Heart right ventricle (tissue), 16 donors: ENCODE measurements at places on chromosomes 2 and 18.

DNA sequence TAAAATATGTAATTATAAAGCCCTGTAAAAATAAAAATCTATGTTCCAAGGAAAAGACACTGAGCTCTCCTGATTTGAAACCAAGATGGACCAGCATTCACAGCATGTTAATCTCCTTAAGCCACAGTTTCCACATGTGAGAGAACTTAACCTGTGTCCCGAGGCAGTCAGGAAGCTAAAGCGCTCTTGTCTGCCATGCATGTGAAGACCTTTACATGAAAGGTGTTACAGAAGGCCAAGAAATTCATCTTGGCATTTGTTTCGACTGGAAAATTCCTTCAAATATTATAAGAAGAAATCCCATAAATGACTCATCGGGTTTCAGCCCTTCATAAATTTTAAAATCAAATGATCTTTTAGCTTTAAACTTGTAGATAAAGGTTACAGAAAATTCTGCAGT lies 328.6 kb downstream of the CDH2 start:
- DNase-seq, result no peak

GRCh38 chr2:54840559-54841468 lies 117.4 kb downstream of the EML6 start:
- no peak for DNase-seq

DNA sequence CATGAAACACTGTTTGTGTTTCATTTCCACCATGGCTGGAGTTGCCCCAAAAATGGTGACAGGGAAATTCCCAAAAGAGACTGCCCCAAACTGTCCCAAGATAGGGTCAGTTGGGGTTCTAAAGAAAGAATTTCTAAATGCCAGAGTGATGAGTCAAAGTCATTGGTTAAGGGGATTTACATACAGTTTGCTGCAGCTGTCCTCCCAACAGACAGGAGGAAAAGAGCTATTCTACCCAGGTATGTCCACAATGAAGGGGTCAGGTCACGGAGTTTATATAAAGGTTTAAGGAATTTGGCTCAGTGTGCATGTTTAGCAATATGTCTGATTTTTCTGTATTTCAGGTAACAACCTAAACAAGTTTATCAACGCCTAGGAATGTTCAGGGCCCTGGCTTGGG lies 344.1 kb downstream of the TDRD15 start:
- DNase-seq, result no peak

DNA sequence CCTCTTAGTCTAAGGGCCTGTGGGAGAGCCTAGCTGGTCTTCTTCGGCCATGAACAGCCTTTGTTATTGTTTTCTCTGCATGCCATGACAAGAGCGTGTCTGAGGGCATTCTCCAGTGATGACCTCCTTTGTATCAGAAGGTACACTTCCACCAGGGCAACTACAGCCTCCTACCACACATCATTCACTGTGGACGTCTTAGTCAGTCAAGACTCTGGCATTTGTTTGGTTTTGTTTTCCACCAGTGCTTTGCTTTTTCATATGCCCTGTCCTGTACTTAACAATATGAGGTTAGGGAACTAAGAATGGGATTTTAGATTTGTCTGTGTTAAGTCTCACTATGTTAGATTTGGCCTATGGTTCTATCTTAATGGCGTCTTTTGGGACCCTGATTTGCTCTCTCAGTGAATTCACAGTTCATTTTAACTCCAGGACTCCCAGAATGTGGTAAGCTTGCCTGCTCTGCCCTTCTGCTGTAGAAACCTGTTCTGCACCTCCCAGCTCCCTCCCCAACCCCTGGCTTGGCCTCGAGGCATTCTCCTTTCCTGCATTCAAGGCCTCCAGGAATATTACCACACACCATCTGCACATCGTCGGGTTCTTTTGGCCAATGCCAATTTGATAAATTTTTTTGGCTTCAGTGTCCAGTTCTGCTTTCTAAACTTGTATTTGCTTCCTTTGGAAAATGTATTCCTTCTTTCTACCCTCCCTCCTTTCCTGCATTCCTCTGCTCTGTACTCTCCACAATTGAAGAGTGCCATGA lies 42.8 kb upstream of the IL1R1 start:
- DNase-seq, result no peak
